ENCODE measurements at places on chromosomes 7 and 10.
A peak's percentile ranks its signal among the peaks of the same experiment; 100 is the strongest.

DNA sequence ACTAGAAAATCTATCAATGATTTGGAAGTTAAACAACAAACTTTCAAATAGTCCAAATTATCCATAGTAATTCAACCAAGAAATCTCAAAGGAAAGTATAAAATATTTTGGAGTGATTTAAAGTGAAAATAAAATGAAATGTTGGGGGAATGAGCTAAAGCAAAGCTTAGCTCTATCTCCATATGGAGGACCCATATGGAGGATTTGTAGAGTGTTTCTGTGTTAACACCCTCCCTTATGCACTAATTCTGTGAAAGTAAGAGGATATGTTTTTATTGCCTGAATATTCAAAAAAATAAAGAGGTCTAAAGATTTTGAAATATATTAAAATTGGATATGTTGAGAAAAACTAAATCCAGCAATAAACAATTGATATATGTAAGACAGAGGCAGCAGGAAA is 31.6 kb downstream of the CDC14C start:
- DNase-seq, result no peak

- DNase-seq, result no peak
Measured at GRCh38 chr7:132526111-132526740, 50.0 kb downstream of the PLXNA4 start.

DNA sequence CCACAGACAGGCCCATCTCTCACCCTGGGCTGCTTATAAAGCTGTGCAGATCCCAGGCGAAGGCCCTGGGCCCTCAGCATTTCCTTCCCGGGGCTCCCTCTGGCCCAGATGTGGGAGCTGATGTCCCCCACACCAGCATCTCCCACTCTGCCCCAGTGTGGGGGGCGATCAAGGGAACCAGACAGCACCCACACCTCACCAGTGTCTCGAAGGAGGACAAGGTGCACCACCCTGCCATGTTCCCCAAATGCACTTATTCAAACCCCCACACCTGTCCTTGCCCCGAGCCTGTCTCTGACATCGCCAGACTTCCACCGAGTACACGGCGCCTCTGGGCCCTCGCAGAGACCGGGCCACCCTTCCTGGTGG is 19.6 kb downstream of the DPYSL4 start:
- no peak for DNase-seq

- DNase-seq, result no peak
Measured at GRCh38 chr7:92841192-92841591, 4.8 kb upstream of the CDK6 start.

DNA sequence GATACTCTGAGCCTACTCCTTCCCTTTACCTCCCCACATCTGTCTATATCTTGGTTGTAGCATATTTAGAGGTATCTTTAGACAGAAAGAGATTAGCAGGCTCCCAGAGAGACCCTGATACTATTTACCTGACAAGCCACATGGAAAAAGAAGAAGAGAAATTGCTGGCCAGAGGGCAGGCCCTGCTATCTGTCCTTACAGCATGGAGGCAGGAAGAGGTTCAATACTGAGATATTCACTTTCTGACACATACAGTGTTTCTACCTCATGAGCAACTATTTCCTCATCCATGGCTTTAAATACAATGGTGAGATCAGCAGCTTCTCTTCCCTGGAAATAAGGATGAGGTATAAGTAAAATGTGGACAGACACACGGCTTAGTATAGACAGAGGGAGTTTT is 33.9 kb upstream of the TSPAN13 start:
- DNase-seq, result no peak

DNA sequence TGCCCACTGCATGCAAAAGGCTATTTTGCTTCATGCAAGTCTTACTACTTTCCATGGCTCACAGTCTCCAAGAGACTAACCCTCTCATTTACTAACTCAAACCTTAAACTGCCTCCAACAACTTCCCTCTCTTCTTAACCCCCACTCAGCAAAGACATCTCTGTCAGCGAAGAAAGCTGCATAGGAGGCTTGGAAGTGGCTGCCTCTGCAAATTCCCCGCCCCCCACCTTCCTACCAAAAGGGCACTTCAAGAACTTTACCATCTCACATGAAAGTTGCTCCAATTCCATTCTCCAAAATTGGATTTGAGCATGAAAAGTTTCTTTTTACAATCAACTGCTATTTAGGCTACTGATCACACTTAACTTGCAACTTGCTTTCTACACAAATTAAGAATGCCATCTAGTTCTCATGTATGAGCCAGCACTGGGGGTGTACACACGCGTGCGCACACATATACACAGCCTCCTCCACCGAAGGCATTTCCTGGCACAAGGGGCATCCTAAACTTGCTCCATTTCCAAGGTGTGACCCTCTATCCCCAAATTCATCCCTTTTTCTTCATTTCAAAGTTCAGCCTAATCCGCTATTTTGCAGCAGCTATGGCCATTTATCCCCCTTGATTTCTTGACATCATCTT is 1.8 kb downstream of the CCDC6 start:
- no peak for DNase-seq

DNA sequence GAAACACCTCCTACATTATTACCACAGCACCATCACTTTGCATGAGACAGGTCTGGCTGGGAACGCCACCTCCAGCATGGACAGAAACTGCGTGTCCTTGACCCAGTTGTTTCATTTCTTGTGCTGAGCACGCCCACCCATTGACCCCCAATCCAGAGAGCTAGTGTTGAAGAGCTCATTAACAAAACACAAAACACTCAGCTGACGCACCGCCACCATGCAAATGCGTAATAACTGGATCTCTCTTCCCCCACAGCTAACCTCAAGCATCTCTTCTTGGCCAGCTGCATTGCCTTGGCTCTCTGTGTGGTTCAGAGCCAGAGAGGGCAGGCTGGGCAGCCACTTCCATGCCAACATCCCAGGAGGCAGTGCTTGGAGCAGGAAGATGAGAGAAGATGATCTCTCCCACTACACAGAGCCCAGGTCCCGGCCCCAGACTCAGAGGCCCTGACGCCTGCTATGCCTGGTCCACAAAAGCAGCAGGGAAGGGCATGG is 173.5 kb downstream of the PLXNA4 start:
- DNase-seq, result peak; percentile 33

- no peak for DNase-seq
Measured at GRCh38 chr7:128030654-128031611, at the start of gene LRRC4. LRRC4 (minus strand) TSS chr7:128031437; CDS start chr7:128030640, 797 bp downstream.

GRCh38 chr7:85328456-85328998 is 141.7 kb upstream of the SEMA3D start:
- DNase-seq, result no peak

DNA sequence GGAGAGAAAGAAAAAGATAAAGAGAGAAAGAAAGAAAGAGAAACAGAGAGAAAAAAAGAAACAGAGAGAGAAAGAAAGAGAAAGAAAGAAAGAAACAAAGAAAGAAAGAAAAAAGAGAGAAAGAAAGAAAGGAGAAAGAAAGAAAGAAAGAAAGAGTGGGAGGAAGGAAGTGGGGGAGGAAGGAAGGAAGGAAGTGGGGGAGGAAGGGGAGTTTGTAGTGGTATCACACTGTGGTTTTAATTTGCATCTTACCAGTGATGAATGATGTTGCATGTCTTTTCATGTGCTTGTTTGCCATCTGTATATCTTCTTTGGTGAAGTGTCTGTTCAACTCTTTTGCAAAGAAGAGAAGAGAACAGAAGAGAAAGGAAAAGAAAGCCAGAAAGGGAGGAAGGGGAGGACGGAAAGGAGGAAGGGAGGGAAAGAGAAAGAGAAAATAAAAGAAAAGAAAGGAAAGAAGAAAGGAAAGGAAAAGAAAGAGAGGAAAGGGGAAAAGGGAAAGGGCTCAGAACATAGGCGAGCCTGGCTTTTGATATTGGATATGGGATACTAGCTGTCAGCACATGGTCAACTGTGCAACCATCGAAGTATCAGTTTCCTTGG is 79.2 kb upstream of the FRMD4A start:
- no peak for DNase-seq

- DNase-seq, result peak; percentile 27
Measured at GRCh38 chr10:119509909-119510451, 32.5 kb downstream of the RGS10 start.

DNA sequence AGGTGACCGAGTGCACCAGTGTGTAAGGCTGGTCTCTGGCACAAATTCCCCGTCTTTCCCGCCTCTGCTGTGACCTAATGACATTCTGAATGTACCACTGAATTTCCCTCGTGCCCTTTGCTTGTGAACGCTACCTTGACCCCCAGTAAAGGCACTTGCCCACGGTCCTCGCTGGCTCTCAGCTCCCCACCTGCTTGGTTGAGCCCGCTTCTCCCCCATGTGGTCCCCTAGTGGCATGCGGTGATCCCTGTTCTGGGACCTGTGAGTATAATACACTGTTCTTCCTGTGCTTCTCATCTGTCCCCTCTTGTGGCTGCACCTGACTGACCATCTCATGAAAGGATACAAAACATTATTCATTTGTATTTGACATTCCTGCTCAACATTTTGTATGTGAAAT is 495.7 kb downstream of the INHBA start:
- DNase-seq, result no peak

All from NCI-H446 (cell line).